RKO (cell line): ENCODE measurements at places on chromosomes 5 and 9.

DNA sequence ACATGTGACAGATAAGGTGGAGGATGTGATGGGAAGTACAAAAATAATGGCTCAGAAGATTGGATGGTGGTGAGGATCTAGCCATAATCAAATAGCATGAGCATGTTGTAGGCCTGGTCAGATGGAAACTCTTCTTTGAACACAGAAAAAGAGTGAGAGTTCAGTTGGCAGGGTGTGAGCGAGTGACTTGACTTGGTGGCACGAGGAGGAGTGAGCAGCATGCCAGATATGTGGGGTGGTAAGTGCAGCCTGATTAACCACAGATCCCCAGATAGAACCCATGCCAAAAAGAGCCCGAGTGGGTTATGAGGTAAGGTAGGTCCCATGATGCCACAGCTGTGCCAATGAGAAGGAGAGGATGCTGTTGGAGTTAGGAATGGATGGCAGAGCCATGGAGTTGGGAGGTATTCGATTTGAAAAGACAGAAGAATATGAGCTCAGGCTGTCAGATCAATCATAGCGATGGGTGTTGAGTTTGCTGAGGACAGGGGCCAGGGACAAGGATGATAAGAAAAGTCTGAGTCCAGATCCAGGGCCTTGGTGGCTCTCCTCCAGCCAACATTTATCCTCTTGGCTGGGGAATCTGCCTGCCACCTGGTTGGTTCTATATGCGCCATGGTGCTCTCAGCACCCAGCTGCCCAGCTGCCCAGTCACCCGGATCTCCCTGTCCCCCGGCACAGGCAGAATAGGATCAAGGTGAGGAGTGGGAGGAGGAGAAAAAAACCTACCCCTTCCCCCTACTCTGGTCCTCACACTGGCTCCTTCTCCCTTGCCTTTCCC is 16.5 kb downstream of the GARNL3 start:
- no peak for DNase-seq

DNA sequence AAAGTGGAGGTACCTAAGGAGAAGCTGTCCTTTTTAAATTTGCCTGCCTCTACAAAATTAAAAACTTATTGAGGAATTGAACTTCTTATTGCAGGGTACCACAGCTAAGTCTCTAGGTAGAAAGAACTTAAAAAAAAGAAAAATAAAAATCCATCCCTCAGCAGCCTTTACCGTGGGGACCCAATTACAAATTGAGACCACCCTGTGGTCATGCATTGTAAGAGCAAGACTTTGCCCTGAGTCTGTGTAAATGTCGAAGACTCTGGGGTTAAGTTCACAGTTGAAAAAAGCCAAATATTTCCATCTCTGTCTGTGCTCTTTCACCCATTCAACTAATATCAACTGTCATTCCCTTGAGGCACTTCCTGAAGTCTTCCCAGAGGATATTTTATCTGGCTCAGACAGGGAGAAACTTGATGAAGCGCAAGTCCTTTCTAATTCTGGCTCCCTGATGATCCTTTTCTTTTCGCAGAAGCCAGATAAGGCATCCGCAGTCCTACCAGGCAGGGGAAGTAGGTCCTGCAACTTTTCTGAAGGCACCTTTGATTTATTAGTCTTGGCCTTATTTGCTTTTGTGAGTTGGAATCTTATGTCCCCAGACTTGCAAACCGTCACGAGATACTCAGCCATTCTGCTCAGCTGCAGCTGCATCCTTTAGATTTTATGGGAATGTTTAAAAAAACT is 323.8 kb upstream of the WWC1 start:
- DNase-seq: no peak

DNA sequence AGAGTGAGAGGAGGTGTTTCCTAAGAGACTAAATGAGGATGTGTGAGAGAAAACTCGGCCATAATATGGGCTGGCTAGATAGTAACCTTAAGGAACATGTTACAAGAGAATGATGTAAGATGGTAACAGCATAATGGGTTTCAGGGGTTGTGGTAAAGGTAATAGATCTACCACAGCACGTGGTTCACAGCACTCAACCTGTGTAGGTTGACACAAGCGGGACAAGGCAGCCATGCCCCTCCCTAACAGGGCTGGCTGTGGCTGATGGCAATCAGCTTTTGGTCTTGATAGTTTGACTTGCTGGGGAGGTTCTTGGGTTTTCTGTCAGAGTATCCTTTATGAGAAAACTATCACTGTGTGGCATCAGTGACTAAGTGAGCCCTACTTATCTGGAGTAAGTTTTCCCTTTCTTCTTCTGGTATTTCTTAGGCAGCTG is 138.6 kb downstream of the TRIO start:
- DNase-seq: no peak

DNA sequence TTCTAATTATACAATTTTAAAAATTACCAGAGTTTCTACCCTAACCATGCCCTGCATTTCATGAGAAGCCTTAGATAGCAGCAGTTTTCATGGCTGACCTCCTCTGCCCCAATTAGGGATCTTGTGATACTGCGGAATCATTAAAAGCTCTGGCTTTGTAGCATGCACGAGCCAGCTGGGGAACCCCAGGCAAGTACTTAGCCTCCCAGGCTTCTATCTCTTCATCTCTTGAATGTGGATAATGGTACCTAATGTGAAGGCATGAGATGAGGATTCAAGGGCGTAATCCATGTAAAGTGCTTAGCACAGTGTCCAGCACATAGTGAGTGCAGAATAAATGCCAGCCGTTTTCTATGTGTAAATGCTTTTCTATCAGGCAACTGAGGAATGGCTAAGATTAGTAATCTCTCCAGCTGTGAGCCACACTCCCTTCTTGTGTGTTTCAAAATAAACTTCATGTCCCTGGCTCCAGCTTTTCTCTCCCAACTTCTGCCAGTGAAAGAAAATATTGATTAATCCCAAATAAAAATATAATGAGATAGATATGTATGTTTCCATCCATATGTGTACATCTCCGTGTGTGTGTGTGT is 88.4 kb downstream of the APBA1 start:
- DNase-seq: no peak

DNA sequence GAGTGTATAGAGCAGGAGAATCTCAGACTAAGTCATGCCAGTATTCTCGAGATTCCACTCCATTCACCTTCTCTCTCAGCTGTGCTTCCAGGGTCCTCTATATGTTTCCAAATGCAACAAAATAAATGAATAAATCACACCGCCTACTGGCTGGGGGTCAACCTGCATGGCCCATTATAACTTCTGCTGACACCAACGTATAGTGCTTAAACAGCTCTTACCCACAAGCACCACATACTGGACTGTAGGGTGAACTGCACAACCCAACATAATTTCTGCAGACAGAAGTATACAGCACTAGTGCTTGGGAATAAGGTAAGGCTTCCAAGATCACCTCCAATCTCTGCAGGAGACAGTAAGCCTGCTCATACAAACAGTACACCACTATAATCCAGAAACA is 33.1 kb upstream of the HTR4 start:
- DNase-seq: peak; percentile 33

GRCh38 chr9:134867917-134868750 is 12.5 kb upstream of the FCN2 start:
- no peak for DNase-seq

DNA sequence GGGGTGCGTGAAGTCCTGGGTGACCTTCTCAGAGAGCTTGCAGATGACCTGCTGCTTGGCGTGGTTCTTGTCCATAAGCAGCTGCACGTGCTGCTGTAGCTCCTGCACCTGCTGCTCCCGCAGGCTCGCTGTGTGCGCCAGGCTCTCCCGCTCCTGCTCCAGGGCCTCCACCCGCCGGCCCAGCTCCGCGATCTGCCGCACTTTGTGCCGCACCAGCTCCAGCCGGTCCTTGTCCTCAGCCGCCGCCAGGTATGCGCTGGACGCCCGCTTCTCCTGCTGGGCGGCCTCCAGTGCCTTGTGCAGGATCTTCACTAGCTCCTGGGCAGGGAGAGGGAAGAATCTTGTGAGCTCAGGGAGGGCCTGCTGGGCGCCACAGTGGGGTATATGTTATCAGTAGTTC is 28.5 kb upstream of the CORO2A start:
- DNase-seq: no peak

- DNase-seq: no peak
These were observed 52.3 kb downstream of the COL15A1 start for GRCh38 chr9:98995971-98996504.

DNA sequence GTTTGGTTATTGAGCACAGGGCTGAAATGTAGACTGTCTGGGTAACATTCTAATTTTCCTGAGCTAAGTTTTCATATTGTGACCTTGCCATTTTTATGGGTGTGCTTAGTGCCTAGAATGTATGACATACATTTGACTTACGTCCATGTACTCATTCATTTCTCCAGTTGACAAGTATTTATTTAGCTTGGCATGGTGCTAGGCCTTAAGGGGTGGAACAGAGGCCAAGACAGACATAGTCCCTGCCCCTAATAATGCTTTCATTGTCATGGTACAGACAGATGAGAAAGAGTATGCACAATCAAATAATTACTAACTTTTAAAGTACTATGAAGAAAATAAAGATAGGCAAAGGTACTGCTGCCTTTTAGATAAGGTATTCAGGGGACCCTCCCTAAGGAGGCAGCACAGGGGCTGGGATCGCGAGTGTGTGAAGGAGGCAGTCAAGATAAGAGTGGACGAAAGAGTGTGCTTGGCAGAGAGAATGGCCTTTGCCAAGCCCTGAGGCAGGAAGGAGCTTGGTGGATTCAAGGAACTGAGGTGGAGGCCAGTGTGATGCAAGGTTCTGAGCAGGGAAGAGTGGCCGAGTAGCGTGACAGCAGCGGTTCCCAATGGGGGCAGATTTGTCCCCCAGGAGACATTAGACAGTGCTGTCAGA is 128.0 kb downstream of the PIP5K1B start:
- no peak for DNase-seq

DNA sequence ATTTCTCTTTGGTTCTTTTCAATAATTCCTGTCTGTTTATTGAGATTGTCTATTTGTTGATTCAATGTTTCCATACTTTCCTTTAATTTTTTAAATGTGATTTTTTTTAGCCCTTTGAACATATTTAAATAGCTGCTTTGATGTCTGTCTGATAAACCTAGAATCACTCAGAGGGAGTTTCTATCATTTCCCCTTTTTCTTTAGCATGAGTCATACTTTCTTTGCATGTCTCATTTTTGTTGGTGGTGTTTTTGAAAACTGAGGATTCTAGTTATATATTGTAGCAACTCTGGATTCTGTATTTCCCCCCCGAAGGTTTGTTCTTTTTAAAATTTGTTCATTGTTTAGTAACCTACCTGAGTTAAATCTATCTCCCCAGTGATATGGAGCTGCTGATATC is 24.2 kb upstream of the ZNF618 start:
- DNase-seq: peak; percentile 20

DNA sequence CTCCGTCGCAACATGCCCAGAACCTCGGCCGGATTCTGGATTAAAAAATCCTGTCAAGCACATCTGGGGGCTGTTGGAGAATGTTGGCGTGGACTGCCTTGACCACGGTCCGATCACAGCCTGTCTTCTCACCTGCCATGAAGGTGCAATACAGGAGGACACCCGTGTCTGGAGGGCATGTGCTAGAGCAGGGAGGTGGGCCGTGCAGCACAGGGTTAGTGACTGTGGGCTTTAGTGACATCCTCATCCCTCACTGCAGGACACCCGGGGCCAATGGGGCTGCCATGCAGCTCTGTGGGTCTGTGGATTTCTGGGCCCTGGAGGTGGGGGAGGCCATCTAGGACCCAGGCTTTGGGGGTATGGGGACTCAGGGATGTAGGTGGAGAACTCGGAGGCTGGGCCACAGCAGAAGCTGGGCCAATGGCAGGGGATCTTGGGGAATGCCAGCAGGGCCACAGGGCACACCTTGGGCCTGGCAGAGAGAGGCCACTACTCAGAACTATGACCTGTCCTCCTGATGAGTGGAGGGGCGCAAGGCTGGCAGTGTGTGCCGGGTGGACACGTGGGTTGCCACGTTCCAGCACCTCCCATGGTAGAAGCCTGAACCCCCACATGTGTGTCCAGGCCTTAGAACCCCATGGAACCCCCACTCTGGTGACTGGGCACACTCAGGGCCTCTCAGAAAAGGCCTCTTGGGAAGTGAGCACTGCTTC is 23.3 kb downstream of the ZDHHC11B start:
- DNase-seq: no peak

DNA sequence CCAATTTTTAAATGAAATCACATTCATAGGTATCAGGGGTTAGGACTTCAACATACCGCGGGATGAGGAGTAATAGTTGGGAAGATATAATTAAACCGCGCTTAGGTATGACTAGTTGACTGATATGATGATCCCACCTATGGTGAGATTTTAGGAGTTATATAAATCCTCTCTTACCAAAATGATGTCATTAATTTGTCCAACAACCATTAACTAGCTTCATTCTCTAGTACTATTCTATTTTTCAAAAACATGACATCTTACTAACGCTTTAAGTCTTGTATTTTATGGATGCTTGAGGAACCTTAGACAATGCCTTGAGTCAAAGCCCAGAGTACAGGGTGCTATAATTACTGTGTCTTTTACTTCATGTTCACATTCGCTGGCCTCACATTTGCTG is 59.6 kb upstream of the PIK3R1 start:
- DNase-seq: no peak

DNA sequence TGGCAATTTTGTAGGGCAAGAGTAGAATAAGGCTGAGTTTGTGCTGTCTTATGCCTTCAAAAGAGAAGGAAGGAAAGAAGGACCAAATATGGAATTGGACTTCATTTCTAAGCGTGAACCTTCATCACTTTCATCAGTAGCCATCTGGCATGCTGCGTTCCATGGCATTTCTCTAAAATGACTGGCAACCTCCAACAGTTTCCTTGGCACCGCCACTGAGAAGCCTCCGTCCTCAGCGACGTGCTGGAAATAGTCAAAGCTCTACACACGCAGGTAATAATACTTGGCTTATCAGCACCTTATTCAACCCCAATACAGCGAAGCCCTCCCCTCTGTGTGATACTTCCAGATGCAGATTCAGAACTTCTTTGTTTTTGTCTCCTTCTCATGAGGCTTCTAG is 169.7 kb upstream of the CD180 start:
- DNase-seq: no peak

- DNase-seq: no peak
These were observed 8.0 kb upstream of the CTNNA1 start for GRCh38 chr5:138745268-138745667.

DNA sequence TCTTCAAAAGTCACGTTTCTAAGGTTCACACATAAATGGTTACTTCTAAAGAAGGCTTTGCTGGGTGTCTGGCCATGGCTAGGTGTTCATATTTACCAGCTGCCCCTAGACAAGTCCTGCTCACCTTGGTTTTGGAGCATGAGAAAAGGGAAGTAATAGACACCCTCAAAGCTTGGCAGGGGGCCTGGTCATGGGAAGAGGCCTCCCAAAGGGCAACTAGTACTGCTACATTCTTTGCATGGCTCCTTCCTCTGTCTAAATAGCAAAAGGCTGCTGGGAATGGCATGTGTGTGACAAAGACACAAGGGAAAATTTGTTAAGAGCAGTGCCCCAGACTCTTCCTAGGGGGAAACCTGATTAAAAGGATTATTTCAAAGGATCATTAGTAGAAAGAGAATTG is 93.4 kb downstream of the NRG2 start:
- DNase-seq: no peak

DNA sequence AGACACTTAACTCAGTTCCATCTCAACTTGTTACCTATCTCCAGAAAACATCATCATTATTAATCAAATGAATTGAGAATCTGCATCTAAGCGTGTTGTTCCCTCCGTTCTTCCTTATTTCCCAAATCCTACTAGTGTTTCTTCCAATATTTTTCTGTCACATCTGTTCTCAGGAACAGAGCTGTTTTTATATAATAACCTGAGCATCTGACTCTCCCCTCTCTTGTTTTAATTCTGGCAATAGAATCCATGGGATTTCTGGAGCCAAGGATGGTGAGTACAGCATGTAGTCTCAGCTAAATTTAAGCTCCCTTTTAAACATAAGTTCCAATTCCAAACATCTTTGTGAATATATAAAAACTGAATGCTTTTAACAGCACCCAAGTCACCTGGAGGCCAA is 558.3 kb downstream of the DTWD2 start:
- DNase-seq: no peak
